NAMALWA (cell line): ENCODE measurements at places on chromosomes 6 and 20.

GRCh38 chr6:124868481-124868880 lies 93.8 kb upstream of the RNF217 start:
- DNase-seq: no peak

GRCh38 chr6:39363280-39363679 lies 40.8 kb upstream of the KCNK16 start:
- DNase-seq: no peak

DNA sequence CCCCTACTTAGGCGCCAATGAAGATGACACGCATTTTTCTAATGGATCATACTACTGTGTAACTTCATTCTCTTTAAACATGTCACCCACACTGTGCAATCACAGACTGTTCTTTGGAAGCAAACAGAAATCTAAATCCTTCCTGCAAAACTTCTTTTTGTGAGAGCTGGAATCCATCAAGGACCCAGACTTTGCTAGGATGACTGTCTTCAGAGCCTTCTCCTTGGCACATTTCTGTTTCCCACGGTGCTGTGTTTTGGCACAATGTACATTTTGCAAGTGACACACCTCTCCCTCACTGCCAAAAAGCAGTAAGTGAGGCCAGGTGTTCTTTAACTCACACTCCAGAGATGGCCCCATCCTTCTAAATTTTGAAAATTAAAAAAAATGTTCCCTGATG lies 21.7 kb upstream of the TAGAP start:
- DNase-seq: no peak

DNA sequence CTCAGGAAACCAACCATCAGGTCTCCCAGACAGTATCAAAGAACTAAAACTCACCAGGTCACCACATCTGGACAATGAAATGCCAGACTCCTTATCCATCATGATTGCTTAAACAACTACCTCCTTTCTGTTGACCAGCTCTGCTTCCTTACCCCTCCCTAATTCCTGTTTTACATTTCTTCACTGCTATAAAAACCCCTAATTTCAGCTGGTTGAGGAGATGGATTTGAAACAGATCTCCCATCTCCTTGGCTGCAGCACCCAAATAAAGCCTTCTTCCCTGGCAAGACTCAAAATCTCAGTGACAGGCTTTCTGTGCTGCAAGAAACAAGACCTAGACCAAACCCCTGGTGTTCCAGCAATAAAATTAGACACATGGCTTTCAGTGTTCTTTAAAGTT lies 40.3 kb downstream of the MYLK4 start:
- DNase-seq: no peak

GRCh38 chr6:1766654-1767053 lies 156.9 kb downstream of the FOXC1 start:
- DNase-seq: no peak

- DNase-seq: no peak
Measured at GRCh38 chr6:157542414-157543160, 161.6 kb downstream of the ZDHHC14 start.

- no peak for DNase-seq
Measured at GRCh38 chr20:32631933-32632460, 41.7 kb downstream of the C20orf203 start.

DNA sequence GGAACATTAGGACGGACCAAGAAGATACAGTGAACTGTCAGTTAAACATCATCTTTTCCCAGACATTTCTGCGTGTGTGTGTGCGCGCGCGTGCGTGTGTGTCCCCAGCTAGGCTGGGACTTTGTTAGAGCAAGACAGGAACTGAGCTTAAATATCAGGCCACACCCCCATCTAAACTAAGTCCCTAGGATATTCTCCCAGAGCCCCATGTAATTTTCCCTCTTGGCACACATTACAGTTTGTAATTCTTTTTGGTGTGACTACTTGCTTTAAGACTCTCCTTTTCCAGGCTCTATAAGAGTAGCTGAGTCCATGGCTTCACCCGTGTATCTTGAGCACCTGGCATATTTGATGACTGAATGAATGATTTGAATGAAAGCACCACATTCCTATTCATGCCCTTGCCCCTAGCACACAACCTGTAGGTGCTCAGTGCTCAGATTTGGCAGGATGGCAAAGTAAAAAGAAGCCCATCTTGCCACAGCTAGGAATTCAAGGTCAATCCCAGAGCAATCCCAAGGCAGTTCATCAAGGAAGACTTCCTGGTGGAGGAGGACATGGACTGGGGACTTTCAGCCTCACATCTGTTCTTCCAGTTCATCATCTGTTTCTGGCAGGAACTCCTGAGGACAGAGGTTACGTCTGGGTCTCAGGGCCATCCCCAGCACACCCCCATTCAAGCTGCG lies 69.2 kb downstream of the MRPL14 start:
- DNase-seq: no peak

- DNase-seq: no peak
Measured at GRCh38 chr20:52754366-52754765, 217.8 kb upstream of the TSHZ2 start.

DNA sequence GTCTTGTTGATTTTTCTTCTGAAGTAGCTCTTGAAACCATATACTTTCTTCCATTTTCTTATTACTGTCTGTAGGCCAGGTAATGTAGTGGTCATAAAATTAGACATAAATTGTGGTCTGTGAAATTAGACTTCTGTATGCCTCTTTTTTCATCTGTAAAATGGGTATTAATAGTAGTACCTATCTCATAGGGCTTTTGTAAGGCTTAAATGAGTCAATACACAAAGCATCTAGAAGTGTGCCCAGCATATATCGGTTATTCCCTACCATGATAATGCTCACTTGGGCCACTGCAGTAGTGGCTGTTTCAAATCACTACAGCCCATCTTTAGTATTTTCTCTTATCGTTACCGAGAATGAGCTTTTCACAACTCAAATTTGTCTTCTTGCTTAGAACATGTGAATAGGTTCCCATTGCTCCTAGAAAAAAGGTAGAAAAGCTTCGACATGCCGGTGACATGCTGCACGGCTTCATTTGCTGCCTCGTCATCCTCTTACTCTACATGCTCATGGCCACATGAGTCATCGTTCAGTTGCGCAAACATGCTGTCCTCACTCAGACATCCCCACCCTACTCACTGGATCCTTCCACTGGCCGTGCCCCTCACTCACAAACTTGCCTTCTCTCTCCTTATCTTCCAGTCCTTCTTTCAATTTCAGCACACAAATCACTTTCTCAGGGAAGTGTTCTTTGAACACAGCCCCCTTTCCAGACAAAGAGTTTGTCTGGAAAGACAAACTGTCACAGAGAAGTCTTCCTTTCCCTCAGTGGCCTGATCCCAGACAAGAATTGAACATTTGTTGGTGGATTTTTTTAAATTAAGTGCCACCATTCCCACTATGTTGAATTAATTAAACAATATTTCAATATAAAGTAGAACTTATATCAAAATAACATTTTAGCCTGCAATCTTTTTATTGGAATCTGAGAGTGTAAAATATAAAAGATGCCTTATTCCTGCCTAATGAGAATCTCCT lies 32.2 kb upstream of the ERVFRD-1 start:
- DNase-seq: no peak

DNA sequence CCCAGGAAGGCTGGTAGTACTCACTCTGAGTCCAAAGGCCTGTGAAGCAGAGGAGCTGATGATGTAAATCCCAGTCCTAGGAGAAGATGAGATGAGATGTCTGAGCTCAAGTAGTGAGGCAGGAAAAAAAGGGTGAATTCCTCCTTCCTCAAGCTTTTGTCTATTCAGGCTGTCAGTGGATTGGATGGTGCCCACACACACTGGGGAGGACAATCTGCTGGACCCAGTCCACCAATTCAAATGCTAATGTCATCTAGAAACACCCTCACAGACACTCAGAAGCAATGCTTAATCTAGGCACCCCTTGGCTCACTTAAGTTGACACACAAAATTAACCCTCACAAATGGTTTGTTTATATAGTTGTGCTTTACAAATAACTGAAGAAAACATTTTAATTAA lies 94.6 kb downstream of the CD109 start:
- DNase-seq: no peak

GRCh38 chr6:166289207-166290060 lies 18.8 kb downstream of the PRR18 start:
- DNase-seq: no peak

DNA sequence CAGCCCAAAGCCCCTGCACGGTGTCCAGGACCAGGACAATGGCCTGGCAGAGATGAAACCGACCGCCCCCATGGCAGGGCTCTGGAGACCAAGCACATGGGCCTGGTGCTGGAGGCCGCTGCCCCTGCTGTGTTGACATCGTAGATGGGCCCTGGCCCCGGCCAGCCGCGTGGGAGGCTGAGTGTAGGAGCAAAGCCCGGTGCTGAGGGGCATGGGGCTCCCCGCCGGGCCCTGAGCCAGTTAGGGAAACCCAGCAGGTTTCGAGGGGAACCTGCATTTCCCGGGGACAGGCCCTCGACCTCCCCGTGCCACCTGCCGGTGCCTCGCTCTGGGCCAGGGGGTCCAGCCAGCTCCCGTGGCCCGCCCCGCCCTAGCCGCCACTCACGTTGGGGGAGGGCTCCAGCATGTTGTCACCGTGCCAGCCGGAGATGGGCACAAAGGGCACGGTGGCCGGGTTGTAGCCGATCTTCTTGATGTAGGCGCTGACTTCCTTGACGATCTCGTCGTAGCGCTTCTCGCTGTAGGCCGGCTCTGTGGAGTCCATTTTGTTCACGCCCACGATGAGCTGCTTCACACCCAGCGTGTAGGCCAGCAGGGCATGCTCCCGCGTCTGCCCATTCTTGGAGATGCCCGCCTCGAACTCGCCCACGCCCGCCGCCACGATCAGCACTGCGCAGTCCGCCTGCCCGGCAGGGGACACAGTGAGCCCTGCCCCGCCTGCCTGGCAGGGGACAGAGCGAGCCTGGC lies 4.3 kb downstream of the EEF1A2 start:
- no peak for DNase-seq

GRCh38 chr6:127100510-127101140 lies 17.8 kb upstream of the RSPO3 start:
- peak; percentile 25 for DNase-seq

GRCh38 chr6:109738667-109739066 lies 47.6 kb downstream of the FIG4 start:
- no peak for DNase-seq

- no peak for DNase-seq
Measured at GRCh38 chr6:106308985-106309384, 16.6 kb downstream of the ATG5 start.

- DNase-seq: peak; percentile 35
Measured at GRCh38 chr6:2857580-2858337, 16.1 kb upstream of the SERPINB1 start.

DNA sequence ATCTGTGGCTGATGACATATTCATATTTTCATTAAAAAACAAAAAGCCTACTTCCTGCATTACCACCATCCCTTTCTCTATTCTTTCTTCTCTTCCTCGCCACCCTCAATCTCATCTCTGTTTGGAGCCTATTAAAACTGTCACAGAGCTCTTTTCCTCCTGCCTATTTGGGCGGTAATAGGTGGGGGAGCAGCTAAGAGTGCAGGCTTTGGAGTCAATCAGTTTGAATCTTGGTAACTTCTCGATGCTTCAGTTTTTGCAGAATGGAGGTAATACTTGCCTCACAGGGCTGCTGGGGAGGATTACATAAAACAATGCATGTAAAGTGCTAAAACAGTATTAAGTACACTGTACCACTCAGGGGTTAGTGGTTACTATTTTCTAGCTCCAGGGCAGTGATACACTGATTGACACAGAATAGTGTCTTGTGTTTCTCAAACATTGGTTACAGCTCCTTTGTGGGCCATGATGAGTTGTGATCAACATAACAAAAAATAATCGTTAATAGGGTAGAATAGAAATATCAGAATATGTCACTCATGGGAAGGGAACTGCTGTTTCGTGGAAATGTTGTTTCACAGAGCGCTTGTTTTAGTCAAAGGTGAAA lies 14.0 kb downstream of the GCLC start:
- no peak for DNase-seq

DNA sequence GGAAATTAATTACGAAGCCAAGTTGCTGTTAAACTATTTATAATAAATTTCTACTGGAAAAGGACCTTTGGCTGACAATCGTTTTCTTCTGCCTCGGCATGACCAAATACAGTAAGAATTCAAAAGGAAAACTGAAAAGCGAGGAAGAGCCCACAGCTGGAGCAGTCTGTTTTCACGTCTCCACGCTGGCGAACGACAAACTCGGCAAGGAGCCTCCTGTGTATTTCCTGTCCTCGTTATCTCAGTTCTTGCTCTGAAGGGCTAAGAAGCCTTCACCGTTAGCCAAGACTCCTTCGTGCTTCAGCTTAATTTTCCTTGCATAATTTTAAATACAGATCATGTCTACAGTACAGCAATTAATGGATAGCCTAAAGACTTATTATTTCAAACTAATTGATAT lies 214.3 kb upstream of the PLCB4 start:
- no peak for DNase-seq

DNA sequence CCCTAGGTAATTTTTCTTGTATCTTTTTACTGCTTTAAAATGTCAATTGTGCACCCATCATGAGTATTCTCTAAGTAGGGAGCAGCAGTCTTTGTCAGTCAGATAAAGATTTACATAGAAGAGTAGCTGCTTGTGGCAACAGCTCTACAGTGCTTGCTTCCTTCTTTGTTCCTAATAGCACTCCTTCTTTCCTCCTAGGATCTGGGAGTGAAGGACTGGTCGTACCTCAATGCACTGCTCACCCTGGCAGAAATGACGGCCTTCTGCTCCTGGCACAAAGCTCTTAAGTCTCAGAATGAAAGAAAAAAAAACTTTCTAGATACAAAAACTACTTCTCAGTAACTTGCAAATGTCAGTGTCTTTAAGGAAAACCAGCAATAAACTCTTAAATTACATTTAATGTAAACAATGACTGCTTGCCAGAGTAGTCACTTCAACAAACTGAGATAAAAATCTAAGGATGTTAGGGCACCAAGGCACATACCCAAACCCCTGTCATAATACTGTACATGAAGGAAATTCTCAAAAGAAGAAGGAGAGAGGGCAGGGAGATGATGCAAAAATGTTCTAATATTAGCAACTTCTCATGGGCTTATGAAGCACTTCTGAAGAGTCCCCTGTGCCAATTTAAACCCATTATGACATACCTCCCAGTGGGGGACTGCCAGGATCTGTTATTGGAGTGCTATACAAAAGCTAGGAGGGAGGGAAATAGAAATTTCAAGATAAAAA lies 34.0 kb downstream of the NCOA6 start:
- no peak for DNase-seq

GRCh38 chr6:82142524-82142923 lies 105.0 kb downstream of the IBTK start:
- no peak for DNase-seq

GRCh38 chr6:154236646-154237301 lies 119.8 kb downstream of the IPCEF1 start:
- DNase-seq: no peak

DNA sequence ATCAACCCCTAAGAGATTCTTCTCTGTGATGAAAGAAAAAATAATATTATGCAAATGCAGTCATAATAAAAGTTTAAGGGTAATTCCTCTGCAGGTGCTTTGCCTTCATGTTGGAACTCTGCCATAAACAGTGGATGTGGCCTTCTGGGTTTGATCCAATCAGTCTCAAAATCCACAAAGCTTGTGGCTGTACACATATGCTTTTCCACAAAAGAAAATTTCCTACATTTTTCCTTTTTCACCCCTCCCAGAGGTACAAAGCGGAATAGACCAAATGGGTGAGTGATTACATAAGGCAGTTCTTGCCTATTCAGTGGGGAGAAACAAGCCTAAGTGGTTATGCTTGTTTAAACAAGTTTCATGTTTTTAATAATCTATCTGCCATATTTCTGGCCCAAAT lies 16.7 kb downstream of the CALHM5 start:
- DNase-seq: peak; percentile 14
